Activated CD4-positive, alpha-beta T cell treated with anti-CD3 and anti-CD28 coated beads for 24 hours (primary cell): ENCODE measurements at places on chromosomes 6 and 20.

DNA sequence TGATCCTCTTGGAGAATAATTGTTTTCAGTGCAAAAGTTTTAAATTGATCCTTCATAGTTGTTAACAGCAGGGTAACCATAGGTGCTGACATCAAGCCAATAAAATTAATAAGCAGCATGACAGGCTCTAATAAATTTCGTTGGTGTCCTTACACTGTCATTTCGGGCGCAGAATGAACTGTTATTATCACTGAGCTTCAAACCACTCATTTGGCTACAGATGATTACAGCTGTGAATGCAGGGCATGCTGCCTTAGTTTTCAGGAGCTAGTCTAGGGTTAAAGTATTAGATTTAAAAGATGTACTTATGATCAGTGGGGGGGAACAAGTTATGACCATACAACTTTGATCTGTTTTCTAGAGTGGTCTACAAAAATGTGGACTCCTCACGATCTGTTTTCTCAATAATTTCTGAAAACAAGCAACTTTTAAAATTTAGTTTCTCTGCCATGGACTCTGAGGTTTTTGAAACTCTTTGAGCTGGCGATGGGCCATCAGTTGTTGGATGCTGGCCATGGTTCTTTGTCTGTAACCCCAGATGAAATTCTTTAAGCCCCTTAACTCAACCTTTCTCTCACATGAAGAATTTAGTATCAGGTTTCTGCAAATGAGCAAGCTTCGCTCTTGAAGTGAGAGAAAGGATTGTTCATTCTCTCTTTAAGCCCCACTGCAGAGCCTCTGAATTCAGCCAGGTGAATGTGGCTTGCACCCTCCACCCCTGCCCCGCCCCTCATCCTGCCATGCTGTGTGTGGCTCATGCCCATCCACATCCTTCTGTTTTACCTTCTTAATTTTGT, 99.1 kb upstream of the MTHFD1L start:
- DNase-seq: no peak

DNA sequence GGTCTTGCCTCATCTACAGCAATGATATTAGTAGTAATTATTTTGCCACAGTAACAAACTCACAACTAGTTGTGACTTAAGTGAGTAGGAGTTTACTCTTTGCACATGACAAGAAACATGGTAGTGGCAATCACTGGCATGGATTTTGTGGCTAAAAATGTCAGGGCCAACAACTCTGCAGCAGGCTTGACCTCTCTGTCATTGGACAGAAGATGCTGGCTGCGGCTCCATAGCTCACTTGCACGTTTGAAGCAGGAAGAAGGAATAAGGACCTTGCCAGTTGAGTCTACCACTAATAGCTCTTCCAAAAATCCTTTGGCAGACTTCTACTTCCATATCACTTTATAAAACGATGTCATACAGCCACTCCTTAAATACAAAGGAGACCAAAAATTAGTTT, 117.3 kb downstream of the ADGRG6 start:
- no peak for DNase-seq

DNA sequence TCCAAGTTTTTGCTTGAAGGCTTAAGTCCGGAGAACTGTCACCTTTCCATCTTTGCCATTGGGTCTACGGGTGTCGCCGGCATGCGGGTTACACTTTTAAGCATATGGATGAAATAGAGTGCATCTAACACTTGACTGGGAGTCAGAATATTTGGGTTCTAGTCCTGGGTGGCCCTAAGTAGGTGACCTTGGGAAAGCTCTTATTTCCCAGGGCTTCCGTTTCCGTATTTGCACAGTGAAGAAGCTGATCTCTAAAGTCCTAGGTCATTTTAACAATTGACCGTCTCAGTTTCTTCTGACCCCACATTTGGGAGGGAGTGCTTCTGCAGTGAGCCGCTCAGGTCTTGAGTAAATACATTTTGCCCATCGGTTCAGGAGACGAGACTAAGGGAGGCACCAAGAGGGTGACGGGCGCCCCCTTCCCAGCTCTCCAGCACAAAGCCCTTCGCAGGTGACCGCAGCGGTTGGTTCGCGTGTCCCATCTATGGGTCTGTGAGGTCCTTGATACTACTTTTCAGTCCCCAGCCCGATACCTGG, 651 bp upstream of the BLTP3A start:
- DNase-seq: peak; percentile 10

GRCh38 chr6:50653253-50653652, 60.1 kb upstream of the TFAP2D start:
- no peak for DNase-seq

- DNase-seq: no peak
Measured at GRCh38 chr6:139126255-139126654, 8.6 kb upstream of the HECA start.

DNA sequence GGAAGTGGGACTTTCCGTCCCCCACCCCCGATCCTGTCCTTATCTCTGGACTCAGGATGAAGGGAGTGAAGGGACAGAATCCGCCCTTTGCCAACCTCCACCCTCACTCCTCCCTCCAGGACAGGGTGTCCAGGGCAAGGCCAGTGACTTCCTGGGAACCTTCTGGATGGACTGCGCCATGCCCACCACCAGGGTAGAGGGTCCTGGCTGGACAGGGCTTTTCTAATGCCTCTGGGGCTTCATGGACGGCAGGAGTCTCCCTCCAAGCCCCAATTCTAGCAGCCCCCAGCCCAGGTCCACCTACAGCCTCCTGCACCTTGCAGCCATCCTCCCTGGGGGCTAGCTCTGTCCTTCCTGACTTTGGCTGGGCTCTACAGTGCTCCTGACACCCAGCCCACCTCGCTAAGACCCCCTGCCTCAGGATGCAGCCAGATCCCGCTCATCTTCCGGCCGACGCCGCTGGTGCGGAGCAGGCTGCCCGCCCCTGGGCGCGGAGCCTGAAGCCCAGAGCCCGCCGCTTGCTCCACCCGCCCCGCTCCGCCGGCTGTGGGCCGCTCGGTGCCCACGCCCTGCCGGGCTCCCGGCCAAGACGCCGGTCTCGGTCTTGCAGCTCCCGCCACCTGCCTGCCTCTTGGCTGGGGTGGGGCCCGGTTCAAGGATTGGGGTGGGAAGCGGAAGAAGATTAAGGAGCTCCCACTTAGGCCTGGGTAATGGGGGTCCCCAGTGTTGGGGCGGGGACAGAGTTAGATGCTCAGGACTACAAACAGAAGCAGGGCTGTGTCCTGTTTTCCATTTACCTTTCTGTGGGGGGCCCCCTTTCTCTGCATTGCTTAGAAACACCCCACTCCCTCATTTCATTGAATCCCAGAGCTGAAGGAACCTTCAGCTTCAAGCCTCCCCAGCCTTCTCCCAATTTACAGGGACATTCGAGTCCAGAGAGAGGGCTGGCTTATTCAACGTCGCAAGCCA, 72.8 kb downstream of the MDGA1 start:
- no peak for DNase-seq

- no peak for DNase-seq
Measured at GRCh38 chr6:160131636-160132296, 10.2 kb downstream of the SLC22A1 start.

DNA sequence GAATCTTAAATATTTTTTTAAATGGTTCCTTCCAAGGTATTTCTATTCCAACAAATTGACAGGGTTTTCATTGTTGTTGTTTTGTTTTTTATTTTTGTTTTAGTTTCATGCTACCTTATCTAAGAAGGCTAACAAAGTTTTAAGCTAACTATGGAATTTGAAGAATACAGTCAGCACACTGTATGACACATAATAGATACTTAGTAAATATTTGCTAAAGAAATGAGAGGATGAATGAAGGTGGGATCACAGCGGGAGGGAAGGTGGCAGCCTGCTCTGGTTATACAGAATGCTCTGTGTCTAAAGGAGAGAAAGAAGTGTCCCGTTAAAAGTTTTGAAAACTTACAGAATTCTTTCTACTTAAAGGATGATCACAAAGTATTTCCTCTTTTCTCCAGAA, 43.7 kb upstream of the DST start:
- no peak for DNase-seq
